Bone marrow (tissue), 2 donors: ENCODE measurements at places on chromosomes 6 and 20.

- no peak for DNase-seq
These were observed 12.7 kb downstream of the STK35 start for GRCh38 chr20:2114127-2114959.

DNA sequence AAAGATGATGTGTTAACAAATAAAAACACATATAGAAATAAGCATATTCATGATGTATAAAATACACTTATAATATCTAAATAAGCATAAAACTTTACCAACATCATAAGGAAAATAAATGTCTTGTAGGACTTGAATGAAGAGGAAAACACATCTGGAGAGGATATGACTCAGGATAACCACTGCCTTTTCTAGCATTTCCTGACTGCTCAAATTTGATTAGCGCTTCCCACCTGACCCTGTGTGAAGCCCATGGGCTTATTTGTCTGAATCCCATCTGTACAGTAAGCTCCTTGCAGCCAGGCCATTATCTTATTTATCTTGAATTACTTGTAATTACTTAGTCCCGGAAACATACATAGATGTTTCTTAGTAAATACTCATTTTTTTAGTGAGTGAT lies 608.6 kb downstream of the COL12A1 start:
- DNase-seq, result no peak

- no peak for DNase-seq
These were observed 23.9 kb downstream of the RAET1L start for GRCh38 chr6:150001295-150002008.

DNA sequence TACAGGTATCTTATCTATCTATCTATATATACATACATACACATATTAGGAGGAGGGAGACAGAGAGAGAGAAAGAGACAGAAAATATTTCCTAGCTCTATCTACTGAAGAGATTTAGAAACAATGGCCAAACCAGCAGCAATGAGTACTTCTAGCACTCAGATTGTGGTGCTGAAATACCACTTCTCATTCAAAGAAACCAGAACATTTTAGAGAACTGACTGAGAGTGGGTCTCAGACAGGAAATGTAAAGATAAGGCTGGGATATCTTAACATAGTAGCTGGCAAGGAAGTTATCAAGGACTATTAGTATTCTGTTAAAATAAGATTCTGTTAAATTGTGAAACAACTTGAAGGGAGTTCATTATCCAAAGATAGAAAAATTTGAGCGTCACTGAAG lies 57.0 kb downstream of the DNAAF9 start:
- DNase-seq, result no peak

- no peak for DNase-seq
These were observed 83.8 kb upstream of the ELOVL5 start for GRCh38 chr6:53432318-53433161.

- DNase-seq, result no peak
These were observed 19.8 kb downstream of the PDE7B start for GRCh38 chr6:135871296-135871695.

DNA sequence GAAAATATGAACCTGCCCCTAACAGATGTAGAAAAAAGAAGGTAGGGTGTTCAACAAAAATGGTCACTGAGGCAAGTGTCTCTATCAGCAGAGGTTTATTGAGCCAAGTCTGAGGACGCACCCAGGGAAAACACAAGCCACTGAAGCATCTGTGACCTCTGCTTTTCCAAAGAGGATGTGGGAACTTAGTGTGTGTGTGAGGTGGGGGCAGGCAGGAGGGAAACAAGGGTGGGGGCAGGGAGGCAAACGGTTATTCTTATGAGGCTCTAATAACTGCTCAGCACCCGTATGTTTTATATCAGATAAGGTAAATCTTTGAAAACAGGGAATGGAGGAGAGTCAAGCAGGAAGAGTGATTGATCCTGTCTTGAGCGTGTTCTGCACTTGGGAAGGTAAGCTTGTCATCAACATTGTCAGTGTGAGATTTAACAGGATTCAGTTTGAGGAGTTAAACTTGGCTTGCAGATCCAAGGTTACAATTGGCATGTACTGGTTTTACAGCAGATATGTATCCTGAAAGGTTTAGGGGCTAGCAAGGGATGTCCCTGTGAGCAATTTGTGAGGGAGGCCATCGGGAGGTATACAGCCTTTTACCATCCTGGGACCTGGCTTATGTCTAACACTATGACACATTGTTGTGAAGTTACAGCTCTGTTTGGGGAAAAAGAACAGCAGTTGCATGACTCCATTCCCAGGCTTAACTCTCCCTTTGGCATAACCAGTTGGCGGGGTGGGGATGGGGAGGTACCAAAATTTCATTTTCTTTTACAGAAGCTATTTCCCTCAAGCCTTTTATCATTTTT lies 33.7 kb downstream of the NINL start:
- no peak for DNase-seq

DNA sequence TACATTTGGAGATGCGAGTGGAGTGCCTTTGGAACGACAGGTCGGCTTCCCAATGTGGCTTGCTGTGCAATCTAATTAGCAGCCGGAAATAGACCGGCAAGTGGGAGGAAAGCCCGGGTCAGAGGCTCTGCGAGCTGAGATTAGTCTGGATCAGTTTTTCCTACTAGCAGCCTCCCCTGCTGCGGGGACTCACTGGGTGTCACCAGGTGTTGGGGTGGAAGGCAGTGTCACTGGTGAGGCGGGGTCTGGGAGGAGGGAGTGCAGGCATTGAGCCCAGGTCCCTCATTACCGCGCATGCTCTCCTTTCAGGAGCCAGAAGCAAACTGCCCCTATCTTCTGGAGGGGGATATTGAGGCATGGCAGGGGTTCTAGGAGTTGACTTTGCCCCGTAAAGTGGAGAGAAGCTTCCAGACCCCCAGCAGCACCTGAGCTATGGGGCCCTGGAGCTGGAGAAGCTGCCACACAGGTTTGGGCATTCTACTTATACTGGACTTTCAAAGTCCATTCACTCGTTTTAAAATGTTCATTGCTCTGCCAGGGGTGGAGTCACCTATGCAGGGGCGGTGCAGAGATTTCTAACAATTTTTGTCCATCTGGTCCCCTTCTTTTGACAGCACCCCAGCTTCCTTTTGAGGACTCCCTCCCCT lies 11.0 kb downstream of the SULF2 start:
- DNase-seq, result no peak

GRCh38 chr6:69732640-69733039 lies 64.2 kb downstream of the LMBRD1 start:
- DNase-seq, result no peak

GRCh38 chr6:48611332-48611731 lies 500.3 kb upstream of the PTCHD4 start:
- no peak for DNase-seq

GRCh38 chr20:50260479-50261221 lies 70.0 kb downstream of the CEBPB start:
- peak; percentile 33 for DNase-seq

DNA sequence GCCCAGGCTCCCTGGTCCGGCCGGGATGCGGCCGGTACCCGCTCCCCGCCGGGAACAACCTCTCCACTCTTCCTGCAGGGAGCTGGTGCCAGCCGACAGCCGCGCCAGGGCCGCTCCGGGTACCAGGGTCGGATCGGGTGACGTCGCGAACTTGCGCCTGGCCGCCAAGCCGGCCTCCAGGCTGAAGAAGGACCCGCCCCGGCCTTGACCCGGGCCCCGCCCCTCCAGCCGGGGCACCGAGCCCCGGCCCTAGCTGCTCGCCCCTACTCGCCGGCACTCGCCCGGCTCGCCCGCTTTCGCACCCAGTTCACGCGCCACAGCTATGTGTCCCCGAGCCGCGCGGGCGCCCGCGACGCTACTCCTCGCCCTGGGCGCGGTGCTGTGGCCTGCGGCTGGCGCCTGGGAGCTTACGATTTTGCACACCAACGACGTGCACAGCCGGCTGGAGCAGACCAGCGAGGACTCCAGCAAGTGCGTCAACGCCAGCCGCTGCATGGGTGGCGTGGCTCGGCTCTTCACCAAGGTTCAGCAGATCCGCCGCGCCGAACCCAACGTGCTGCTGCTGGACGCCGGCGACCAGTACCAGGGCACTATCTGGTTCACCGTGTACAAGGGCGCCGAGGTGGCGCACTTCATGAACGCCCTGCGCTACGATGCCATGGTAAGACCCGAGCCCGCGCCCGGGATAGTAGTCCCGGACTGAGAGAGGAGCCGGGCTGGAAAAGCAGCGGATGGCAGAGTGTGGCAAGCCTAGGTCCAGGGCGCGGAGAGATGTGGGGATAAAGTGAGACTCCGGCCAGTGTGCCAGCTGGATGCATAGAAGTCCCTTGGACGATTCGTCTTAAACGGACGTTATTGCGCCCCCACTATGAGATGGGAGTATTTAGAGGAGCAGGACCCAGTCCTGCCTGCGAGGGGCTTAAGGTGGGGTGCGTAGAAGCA lies at the start of gene NT5E:
Gene NT5E (plus strand): TSS at position 266 of the 942 bp plus-strand sequence. CDS start 57 bp downstream, at position 323.
- peak; percentile 58 for DNase-seq
